Cortex of kidney (tissue), 1 donor: ENCODE measurements at places on chromosomes 5 and 9.

GRCh38 chr9:21751998-21752397 lies 50.4 kb upstream of the MTAP start:
- DNase-seq, result no peak

DNA sequence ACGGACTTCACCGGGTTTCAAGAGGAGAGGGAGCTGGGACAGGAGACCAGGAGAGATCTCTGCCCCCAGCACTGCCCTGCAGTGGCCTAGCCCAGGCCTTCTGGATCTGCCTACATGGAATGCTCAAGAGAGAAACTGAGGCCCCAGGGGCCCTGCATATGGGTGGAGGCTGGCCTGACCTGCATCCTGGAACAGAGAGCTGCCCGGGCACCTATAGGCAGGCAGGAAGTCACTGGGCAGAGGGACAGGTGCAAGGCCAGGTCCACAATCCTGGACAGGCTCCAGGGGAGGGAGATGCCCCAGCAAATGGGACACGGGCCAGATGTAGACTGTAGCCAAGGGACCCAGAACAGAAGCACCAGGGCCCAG lies 98.5 kb upstream of the RUFY1 start:
- no peak for DNase-seq

DNA sequence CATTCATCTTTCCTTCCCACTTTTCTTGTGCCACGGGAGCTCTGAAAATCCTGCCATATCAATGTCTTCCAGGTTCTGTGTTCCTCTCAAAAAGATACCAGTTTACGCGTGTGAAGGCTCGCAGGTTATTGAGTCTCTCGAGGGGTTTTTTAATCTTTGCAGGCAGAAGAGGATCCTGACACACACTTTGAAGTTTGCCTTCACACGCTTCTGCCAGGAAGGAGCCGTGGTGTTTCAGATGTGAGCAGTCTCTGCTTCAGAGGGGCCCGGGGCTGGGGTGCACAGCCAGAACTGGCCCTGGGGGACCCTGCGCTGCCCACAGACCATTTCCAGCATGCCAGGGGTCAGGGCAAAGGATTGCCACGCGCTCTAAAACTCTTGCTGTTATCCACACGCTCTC lies 167.2 kb downstream of the TTLL11 start:
- DNase-seq, result no peak

- no peak for DNase-seq
Observed at GRCh38 chr5:79107020-79107796, 4.4 kb upstream of the BHMT start.

DNA sequence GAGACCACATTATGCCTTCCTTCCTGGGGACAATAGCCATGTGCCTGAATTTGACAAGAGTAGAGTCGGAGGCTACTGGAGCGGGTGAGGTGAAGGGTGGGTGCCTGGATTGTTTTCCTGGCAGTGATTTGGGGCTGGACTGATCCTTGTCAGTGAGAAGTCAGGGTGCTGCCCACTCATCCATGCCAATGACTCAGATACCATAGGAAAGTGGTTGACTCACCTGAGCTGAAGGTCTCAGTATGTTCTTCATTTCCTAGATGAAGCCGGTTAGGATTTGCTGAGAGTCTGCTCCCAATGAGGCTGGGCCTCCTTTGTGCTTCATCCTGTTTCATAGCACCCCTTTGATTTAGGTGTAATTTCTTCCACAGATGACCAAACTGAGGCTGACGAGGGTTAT lies 366.0 kb downstream of the KDM4C start:
- DNase-seq, result no peak

DNA sequence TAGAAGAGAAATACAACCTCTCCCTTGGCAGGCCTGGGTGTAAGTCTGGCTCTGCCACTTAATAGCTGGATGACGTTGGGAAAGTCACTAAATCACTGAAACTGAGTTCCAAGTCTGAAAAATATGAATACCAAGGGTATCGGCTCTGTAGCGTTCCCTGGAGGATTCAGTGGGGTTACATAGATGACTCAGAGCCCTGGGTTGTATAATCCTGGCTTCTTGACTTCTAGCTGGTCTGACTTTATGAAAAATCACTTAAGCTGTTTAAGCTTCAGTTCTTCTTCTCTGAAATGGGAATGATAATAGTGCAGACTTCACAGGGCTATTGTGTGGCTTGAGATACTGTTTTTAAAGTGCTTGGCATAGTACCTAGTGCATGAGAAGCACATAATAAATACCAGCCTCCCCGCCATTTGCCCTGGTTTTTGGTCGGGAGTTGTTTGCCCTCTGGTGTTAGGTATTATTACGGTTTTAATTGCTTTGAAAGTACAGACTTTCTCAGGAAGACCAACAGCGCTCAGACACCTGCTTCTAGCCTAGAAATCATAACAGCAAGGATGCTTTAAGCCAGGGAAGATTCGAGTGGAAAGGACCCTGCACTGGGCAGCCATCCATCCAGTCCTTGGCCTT lies 43.0 kb downstream of the CYFIP2 start:
- DNase-seq, result no peak

GRCh38 chr5:36478646-36479317 lies 127.6 kb upstream of the SLC1A3 start:
- DNase-seq, result no peak

DNA sequence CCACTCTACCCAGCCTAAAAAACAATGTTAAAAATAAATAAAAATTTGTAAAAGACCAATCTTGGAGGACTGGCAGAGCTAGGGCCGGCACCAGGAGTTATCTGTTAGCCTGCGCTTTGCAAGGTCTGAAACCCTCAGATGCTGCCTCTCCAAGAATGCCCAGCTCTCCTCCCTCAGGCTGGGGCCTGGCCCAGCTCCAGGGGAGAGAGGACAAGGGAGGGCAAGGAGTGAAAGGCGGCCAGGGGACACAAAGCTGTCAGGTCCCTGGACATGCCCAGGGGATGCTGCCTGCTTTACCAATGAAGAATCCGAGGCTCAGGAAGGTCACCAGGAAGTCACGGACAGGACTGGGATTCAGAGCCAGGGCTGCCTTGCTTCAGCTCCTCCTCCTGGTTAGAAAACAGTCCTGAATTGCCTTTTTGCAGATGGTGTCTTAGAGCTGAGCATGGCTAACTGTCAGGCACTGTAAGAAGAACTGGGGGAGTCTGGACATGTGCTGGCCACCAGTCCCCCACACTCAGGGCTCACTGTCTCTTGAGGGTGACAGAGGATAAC lies 5.5 kb upstream of the N4BP3 start:
- DNase-seq, result no peak

- no peak for DNase-seq
Observed at GRCh38 chr9:34796924-34797323, 87.0 kb upstream of the CCL21 start.

DNA sequence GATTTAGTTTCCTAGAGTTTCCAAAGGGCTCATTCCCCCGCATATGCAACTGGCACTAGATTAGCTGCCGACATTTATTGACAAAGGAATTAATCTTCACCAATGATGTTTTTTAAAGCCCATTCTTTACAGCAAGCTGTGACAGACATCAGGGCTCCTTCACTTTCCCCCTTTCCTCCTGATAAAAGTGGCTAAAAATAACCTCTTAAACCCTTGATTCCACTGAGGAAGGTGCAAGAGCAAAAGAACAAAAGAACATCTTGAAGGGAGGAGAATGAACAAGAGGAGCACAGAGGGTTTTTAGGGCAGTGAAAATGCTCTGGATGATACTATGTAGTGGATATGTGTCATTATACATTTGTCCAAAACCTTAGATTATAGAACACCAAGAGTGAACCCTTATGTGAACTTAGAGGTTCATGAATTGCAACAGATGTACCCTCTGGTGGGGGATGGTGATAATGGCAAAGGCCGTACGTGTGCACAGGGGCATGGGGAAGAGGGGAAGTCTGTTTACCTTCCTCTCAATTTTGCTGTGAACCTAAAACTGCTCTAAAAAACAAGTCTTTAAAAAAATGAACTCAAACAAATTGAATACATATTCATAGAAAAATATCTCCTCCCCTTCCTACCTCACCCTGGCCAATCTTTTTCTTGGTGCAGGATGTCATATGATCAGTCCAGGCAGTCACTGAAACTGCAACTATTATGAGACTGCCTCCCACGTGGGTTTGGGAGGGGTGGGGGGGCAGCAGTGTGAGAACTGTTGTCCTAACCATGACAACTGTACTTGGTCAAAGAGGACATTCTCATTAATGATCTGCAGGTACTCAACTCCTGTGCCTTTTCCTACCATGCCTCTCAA lies 83.0 kb downstream of the MARCHF3 start:
- DNase-seq, result no peak

GRCh38 chr9:8366161-8366926 lies 566.8 kb upstream of the DMAC1 start:
- no peak for DNase-seq

- DNase-seq, result no peak
Observed at GRCh38 chr9:105259274-105259673, 14.8 kb downstream of the SLC44A1 start.

DNA sequence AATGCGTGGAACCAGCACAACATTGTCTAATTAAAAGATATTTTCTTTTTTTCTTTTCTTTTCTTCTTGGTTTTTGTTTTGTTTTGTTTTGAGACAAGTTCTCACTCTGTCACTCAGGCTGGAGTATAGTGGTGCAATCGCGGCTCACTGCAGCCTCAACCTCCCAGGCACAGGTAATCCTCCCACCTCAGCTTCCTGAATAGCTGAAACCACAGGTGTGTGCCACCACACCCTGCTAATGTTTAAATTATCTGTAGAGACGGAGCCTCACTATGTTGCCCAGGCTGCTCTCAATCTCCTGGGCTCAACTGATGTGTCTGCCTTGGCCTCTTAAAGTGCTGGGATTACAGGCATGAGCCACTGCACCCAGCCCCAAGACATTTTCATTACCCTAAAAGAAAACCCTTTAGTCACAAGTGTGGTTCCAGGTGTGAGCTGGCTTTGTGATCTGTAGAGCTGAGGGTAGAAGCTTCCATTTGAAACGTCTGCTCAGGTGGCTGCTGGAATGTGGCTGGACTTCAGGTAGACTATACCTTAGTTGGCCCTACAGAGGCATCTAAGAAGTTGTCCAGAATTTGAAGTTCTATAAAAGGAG lies 19.1 kb upstream of the NEK6 start:
- DNase-seq, result no peak

- DNase-seq, result no peak
Observed at GRCh38 chr5:38925154-38925925, 79.5 kb downstream of the OSMR start.

- DNase-seq, result no peak
Observed at GRCh38 chr9:110812886-110813285, 144.3 kb downstream of the MUSK start.

DNA sequence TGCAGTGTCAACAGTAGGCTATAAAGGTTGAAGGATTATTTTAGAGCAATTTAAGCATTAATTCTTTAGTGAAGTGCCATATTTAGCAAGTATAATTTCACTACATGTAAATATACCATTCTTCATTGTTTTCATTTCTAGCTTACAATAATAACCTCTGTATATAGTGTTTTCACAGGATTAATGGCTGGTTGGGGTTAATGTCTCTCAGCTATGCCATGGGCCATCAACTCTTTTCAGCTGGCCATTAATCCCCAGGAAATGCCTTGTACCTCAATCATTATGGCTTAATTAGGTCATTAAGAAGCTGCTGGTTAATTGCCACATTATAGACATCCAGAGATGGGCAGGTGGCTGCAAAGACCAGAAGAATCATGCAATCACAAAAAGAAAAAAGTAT lies 715.1 kb downstream of the MAT2B start:
- no peak for DNase-seq

DNA sequence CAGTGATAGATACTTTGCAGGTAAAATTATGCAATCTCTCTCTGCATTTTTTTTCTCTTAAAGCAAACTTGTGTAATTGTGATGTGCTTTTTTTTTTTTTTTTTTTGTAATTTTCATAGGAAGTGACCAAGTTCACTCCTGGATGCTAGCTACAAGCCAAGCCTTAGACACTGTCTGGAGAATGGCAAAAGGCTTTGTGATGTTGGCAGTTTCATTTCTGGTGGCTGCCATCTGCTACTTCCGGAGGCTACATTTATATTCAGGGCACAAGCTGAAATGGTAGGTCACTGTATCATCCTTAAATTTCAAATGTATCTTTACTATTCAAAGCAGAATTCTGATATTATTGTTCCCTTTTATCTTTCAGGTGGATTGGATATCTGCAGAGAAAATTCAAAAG lies 19.3 kb downstream of the OTULINL start:
- no peak for DNase-seq

GRCh38 chr9:111525056-111525977 lies at the start of gene ZNF483:
Gene ZNF483 (plus strand): TSS chr9:111525179. CDS start chr9:111527396, 2,217 bp downstream.
- DNase-seq, result no peak

DNA sequence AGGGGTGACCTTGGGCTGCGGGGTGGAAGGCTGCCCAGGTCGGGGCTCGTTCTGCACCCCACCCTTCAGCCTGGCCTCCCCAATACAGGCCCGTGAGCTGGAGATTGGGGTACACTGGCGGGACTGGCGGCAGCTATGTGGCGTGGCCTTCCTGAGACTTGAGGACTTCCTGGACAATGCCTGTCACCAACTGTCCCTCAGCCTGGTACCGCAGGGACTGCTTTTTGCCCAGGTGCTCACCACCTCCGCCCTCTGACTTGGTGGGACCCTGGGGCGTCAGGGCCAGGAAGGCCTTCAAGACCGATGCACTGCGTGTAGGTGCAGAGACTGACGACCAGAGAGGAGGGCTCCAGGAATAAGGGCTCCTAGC lies 10.5 kb downstream of the ZDHHC12 start:
- no peak for DNase-seq

DNA sequence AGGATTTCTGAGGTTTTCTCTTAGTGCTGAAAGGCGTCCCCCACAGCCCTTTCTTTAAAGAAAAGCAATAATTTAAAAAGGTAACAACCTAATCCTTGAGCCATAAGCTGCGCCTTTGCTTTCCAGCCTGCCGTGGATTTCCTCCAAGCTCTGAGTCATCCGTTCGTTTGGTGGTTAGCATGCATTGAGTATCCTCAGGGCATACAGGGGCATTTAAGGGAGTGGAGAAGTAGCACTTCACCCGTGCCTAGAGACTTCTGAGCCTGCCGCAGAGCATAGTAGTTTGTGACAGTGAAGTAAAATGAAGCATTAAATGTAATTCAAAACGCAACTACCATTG lies 892 bp upstream of the TNC start:
- no peak for DNase-seq

DNA sequence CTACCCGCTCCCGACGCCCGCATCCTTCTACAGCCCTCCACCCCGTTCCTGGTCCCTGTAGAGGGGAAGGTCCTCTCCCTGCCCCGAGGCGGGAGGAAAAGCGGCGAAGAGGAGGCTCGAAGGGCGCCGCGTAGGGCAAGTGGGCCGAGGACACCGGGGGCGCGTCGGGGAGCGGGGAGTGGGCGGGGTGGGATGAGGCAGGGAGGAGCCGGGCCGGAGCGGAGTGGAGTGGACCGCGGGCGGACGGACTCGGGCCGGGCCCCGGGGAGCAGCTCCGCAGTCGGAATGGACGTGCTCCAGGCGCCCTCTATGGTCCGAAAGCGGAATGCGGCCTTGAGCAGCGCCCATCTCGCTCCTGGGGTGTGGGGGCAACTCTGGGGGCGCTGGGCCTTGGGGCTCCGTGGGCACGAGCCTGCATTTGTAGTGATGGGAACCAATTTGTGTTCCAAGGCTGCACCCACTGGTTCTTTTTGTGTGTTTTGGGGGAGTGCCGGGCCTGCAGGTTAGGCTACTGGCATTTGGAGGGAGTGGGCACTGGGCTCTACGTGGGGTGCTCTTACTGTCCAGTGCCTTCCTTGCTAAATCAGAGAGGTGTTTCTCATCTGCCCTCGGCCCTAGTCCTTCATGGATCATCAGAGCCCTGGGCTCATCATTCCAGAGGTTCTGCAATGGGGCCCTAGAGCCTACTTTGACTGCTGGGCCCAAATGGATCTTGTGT lies 7.3 kb downstream of the IRX1 start:
- DNase-seq, result no peak

GRCh38 chr9:27384262-27385014 lies 87.5 kb upstream of the EQTN start:
- DNase-seq, result no peak
